ENCODE measurements at places on chromosomes 16 and 17.

DNA sequence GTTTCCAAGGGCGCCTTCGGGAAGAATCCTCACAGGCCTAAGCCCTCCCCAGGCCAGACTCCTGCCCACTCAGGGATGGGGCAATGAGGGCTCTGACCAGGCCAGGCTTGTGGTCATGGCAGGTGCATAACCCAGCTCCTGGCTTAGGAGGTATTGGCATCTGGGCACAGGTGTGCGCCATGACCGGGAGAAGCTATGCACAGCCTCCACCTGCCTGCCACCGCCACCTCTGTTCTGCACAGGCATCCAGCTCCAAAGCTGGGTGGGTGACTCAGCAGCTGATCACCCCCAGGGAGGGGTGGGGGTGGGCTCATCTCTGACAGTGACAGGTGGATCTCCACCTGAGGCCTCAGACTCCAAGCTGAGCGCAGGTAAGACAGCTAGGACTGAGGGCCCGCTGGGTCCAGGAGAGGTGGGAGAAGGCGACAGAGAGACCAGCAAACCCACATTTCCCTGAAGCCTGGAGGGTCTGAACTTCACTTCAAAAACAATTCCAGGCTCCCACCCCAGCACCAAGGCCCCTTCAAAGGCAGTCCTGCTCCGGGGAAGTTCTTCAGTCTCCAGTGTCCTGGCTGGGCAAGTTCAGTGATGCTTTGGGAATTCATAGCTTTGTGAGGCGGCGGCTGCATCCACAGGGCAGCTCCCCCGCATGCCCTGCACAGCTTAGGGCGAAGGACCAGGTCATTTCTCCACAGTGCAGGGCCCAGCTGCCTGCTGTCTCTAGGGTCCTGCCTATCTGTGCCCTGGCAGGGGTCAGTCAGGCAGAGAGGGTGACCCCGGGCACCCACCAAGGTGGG, 121.6 kb upstream of the SMURF2 start:
- DNase-seq: no peak

- no peak for DNase-seq
Measured at GRCh38 chr17:6374761-6375312, 60.1 kb downstream of the AIPL1 start.

DNA sequence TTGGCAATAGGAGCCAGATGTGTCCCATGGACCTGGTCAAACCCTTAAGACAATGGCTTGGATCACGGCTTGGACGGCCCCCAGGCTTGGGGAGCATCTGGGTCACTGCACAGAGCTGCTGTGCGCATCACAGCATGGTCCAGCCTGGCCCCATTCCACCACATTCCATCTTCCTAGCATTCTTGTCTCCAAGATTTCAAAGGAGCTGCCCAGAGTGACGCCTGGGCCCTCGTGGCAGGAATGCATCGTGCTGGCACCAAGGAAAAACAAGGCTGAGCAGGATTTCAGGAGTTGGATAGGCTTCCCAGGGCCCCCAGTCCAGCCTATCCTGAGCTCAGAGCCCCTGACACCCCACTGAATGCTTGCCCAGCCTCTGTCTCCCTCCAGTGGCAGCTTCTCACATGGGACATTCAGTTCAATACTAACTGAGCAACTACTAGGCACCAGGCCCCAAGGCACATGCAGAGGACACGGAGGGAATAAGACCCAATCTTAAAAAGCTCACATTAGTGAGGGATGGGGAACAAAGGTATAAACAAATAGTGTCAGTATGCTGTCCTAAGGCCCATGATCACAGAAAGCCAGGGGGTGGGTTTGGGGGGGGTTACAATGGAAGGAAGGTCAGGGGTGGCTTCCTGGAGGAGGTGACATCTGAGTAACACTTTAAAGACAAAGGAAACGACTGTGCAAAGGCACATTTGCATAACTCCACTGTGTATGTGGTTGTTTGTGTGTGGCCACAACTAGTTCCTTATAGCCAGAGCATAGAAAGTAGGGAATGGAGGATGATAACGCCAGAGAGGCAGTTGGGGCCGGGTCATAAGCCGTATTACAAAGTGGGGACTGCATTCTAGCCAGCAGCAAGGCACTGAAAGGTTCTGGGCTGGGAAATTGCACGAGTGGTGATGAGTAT, 34.1 kb downstream of the TK2 start:
- DNase-seq: no peak

- DNase-seq: no peak
Measured at GRCh38 chr16:48790151-48790550, 180.2 kb upstream of the N4BP1 start.

DNA sequence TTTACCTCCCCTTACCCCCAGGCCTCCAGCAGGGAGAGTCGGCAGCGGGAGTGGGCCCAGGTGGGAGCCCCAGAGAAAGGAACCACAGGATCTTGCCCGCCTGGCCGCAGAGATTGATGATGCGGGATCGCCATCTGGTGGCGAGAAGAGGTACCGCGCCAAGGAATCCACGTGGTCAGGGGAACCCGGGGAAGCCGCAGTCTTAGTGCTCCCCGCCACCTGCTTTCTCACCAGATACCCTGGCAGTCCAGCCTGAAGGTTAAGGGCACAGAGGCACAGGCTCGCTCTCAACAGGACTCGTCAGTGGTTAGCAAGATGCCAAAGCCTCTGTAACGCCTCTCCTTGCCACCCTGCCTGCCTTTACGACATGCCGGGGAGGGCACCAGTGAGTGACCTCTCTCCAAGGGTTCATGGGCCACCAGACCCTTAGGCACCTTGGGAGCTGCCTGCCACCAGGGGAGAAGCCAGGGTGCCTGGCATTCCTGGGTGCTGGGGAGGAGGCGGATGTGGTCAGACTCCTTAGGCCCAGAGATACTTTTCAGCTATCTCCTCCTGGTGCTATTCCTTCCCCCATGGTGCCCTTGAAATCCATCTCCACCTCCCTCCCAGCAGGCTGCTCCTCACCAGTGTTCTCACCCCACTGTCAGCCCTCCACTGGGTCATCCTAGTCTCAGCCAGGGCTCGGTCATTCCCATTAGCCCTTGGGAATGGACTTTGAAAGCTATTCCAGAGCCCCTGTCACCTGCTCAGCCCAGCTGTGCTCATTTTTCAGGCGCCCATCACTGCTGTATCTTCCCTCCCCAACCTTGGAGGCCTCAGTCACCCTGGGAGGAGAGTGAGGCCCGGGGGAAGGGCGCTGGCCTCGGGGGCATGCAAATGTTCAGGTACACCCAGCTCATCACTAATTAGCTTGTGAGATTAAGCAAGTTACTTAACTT, 5.5 kb upstream of the RHBDF2 start:
- no peak for DNase-seq

DNA sequence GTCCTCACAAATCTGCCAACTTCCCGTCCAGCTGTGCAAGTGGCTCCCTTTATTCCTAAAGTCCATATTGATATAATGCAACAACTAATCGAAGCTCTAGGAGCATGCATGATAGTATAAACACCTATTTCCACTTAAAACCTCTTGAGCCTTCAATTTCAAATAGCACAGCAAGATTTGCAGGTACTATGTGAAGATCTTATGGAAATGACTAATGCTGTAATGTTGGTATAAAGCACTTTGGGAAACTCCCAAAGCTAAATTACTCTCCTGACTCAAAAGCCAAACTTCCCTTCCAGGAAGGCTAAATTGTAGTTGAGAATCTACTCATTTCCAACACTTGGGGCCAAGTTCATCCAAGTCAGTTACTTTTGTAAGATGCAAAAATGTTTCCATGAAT, 287.6 kb upstream of the CDH11 start:
- DNase-seq: no peak

DNA sequence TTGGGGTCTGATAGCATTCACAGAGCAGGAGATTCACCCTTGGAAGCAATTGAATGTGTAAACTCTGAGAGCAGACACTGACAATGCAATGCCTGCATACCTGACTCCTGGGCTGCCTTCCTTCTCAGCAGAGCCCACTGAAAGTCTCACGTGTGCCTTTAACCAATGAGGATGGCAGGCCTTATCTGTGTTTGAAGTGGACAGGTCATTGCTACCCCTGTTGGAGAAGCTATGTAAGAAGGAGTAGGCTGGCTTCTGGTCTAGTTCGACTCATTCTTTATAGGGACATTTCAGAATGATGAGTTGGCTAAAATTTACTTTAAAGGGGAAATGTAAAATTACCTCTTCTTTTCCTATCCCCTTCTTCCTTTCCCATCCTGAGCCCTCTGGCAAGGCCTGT, 446.3 kb downstream of the SLC39A11 start:
- no peak for DNase-seq

GRCh38 chr16:1772362-1772907, at the start of gene EME2:
Gene EME2, plus strand, starts transcription at chr16:1772810. Its CDS starts 418 bp downstream, at chr16:1773228.
- DNase-seq: no peak

GRCh38 chr17:17904166-17905035, 67.6 kb upstream of the SREBF1 start:
- DNase-seq: no peak

DNA sequence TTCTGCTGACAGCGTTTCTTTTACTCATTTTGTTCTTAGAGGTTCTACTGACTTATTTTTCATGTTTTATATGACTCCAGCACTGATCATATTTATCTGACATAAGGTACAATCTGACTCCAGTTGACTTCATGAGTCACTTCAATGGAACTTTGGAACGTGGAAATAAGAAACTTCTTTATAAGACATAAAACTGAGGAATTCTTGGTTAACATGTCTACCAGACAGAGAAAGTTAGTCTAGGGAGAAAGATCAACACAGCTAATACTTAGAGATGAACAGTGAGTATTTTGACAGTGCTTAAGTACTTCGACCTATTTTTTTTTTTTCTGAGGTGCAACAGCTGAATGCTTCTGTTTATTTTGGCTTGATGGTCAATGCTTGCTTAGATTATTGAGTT, 679.5 kb downstream of the KCNJ2 start:
- DNase-seq: no peak

GRCh38 chr16:27426423-27427408, 24.7 kb downstream of the IL21R start:
- DNase-seq: no peak

- DNase-seq: no peak
Measured at GRCh38 chr17:79919862-79920720, 80.9 kb upstream of the CBX4 start.

- no peak for DNase-seq
Measured at GRCh38 chr17:58382108-58382871, 30.3 kb upstream of the SUPT4H1 start.

DNA sequence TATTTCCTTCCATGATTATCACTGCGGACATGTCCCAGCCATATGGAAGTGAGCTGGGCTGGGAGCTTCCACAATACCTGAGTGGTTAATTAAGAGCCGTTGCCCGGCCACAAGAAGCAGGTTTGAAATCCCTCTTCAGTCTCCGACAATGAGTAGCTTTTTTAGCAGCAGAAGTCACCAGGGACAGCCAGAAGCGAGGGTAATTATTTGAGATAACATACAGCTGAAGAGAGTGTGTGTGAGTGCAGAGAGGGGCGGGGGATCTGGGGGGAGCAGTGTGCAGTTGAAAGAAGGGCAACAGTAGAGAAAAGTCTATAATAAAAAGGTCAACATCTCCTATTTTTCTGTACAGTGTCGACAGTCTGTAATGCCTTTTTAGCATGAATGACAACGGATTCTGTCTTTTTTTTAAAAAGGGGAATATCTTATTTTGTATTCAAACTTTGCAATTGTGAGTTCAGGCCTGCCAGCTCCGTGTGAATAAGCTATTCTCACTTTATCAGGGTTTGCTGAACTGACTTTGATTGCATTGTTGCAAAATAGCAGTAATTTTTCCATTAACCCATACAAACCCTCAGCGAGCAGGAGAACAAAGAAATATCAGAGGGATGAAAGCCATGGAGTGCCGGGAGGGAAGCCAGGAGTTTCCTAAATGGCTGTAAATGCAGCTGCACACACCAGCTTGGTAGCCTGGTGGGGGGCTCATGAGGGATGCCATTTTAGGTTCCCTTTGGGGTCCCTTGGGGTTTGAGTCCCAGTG, 220.3 kb upstream of the IRX3 start:
- no peak for DNase-seq

DNA sequence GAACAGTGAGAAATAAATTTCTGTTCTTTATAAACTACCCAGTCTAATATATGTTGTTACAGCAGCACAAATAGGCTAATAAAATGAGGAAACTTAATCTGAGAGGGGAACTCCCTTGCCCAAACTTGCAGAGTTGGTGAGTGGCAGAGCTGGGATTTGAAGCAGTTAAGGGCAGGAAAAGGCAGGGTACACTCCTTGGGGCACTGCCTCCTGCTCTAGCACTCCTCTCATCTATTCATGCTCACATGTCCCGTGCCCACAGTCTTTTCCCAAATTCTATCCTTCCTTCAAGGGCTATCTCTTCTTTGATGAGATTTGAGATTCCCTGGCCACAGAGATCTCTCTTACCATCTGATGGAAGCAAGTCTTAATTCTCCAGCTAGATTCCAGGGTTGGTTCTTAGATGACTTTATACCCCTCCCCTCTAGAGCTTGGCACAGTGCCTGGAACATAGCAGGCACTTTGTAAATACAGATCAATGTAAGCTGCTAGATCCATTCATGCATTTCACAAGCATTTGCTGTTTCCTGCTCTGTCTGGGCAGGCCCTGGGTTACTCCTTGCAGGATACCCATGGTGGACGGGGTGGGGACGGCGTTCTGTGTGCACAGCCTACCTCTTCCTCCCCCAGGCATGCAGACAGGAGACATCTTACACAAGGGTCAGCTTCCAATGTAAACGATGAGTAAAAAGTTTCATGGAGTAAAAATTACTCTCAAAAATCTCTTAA, 39.2 kb upstream of the ABCC12 start:
- no peak for DNase-seq

DNA sequence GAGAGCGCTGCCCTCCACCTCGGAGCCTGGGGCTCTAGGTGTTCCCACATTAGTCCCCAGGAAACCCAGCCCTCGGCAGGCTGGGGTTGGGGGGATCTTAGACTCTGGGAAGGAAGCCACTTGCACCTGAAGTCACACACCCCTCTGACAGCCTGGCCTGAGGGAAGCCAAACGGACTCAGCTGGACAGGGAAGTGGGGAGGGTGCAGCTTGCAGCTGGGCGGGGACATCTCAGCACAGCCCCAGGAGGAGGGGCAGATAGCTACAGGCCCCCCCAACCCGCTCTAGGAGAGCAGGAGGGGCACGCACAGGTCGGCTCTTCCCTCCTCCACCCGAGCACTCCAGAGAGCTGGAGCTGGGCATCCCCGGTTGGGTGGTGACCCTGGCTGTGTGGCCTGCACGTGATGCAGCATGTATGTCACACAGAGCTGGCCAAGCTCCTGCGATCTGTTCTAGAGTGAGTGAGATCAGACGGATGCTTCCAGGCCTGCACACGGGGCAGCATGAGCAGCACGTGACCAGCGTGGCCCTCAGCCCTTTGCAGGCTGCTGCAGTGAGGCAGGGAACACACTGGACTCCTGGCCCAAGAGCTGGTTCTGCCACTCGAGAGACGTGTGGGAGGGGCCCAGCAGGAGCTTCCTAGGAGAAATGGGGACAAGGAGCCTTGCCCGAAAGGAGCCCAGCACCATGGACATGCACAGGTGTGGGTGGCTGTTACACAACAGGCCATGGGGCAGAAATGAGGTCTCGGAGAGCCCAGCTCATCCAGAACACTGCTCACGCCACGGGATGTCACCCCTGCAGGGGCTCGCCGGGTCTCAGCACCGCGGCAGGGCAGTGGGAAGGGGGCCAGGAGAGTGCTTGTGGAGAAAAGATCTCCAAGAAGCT, 15.4 kb downstream of the KIFC3 start:
- no peak for DNase-seq

GRCh38 chr16:50523710-50524109, 24.5 kb upstream of the NKD1 start:
- no peak for DNase-seq
